ENCODE measurements at places on chromosomes 6 and 20.

- no peak for DNase-seq
Observed at GRCh38 chr6:15460110-15460727, 202.6 kb downstream of the DTNBP1 start.

- DNase-seq: no peak
Observed at GRCh38 chr6:44278774-44279697, 8.8 kb downstream of the TMEM151B start.

GRCh38 chr6:21738180-21739094, 144.9 kb downstream of the SOX4 start:
- no peak for DNase-seq

- DNase-seq: no peak
Observed at GRCh38 chr6:142781129-142781528, 163.8 kb downstream of the HIVEP2 start.

- DNase-seq: no peak
Observed at GRCh38 chr6:157989541-157990289, 8.1 kb downstream of the SYNJ2 start.

DNA sequence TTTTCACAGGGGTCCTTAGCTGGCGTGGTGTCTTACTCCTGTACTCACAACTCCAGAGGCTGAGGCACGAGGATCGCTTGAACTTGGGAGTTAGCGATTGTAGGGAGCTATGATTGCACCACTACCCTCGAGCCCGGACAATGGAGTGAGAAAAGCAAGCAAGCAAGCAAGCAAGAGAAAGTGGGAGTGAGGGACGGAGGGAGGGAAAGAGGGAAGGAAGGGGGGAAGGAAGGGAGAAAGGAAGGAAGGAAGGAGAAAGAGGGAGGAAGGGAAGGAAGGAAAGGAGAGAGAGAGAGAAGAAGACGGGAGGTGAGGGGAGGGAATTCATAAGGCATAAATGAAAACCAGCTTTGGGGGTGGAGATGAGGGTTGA, 120.5 kb downstream of the TRIM27 start:
- no peak for DNase-seq

- peak; percentile 64 for DNase-seq
Observed at GRCh38 chr20:44979090-44979621, 12.8 kb downstream of the STK4 start.

- no peak for DNase-seq
Observed at GRCh38 chr6:90343576-90343975, 46.9 kb upstream of the BACH2 start.

DNA sequence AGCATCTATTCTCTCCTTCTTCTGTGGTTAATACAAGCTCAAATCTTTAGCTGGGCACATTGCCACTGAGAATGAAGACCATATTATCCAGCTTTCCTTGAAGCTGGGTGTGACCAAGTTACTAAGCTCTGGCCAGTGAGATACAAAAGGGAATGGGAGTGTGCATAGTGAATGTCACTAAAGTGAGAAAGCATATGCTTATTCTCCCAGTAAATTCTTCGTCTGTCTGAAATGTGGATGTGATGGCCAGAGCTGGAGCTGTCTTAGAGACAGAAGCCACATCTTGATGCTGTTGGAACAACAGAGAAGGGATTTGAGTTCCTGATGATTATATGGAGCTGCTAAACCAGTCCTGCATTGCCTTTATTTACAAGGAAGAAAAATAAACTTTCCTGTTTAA, 60.1 kb downstream of the SESN1 start:
- no peak for DNase-seq

- no peak for DNase-seq
Observed at GRCh38 chr6:21277601-21278374, 315.8 kb upstream of the SOX4 start.

DNA sequence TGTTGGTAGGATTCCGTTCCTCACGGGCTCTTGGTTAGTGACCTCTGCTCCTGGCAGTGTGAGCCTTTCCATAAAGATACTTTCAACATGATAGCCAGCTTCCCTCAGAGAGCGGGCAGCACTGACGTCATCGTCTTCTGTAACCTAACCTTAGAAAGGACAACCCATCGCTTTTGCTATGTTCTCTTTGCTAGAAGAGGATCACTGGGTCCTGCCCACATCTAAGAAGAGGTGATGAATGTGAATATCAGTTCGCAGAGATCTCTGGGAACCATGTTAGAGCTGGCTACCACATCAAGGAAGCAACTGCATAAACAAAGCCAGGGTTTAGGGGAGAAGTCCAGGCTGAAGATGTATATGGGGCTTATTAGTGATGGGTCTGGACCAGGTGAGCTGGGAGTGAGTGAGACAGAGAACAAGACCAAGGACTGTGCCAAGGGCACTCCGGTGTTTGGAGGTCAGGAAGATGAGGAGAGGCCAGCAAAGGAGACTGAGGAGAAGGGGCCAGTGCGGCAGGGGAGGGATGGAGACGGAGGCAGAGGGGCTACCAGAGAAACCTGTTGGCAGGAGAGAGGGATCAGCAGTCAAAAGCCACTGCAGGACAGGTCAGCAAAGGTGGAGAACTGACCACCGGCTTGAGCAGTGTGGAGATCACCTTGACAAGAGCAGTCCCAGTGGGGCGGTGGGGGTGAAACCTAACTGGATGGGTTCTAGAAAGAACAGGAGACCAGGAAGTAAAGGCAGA, 39.7 kb downstream of the PIM1 start:
- no peak for DNase-seq

DNA sequence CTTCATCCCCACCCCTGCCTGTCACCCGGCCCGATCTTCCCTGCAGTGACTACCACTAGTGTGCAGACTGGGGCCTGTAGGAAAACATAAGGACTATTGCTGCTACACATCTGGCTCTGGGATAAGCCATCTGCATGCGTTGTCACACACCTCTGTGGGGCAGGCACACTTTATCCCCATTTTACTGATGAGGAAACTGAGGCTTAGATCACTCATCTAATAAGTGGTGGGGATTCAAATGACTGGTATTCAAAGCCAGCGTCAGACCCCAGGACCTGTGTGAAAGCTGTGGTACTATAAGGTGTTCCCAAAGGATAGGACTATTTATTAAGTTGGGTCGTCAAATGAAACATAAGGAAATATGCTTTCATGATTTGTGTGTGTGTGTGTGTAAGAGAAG, 148.9 kb upstream of the RNF24 start:
- no peak for DNase-seq

DNA sequence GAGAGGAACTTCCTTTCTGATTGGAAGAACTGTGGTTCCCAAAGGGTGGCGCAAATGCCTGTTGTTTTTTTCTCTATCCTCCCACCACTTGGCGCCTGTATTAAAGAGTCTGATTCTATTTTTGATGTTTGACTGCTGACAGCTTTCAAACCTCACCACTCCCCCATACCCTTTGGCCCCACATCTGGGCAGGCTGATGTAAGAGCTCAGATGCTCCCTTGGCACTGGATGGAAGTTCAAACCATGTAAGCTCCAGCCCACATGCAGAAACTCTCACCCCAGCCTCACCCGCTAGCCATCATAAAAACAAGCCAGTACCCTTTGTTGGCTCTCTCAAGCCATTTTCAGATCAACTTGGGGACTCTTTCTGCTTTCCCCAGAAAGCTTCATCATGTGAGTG, 20.0 kb upstream of the TMEM14A start:
- no peak for DNase-seq

DNA sequence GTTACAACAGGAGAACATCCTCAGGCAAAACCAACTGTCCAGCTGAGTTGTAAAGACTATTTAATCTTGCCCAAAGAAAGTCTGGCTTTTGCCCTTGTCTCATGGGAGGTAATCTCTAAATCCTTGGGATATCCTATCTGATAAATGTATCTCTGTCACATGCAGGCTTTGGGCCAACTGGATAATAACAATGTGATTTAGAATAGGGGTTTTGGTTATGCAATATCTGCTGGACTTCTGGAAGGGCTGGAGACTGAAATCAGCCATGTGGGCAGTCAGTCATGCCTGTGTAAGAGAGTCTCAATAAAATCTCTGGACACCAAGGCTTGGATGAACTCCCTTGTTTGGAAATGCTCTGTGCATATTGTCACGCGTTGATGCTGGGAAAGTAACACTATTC, 56.3 kb upstream of the PRL start:
- DNase-seq: no peak

DNA sequence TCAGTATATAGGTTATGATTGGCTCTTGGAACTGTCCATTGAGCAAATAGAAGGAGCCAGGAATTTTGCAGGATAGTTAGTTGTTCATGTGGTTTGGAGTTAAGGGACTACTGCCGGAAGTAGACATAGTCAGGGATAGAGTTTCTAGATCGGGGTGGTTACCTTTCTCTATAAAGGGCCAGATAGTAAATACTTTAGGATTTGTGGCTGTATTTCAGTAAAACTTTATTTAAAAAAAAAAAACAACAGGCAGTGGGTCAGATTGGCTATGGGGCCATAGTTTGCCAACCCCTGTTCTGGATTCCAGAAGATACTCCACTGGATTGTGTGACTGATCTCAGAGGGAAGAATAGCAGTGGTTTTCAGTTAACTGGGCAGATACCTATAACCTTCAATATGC, 489.3 kb upstream of the SOX4 start:
- no peak for DNase-seq

DNA sequence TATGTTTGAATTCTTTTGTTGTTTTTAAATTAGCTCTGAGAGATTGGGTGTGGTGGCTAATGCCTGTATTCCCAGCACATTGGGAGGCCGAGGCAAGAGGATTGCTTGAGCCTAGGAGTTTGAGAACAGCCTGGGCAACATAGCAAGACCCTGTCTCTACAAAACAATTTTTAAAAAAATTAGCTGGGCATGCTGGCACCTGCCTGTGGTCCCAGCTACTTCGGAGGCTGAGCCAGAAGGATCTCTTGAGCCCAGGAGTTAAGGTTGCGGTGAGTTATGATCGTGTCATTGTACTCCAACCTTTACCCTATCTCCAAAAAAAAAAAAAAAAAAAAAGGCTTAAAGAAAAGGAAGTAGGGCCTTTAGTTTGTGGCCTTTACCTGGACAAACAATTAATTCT, 22.9 kb downstream of the DHX35 start:
- DNase-seq: no peak

DNA sequence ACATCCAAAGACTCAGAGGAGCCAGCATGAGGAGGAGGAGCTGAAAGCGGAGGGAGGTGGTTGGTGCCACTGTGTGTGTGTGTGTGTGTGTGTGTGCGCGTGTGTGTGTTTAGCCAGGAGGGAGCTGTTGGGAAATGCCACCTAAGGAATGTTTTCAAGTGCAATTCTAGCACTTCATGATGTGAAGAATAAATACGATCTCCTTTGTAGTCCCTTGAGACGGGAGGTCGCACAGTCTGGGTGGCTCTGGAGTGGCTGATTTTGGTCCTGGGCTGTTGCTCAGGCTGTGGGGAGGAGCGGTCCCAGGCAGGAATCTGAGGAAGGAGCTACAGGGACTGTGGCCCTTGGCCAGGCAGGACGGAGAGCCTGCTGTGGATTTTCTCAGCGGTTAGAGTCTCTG, 93.7 kb downstream of the PPP1R14C start:
- DNase-seq: no peak

- DNase-seq: peak; percentile 46
Observed at GRCh38 chr20:34110745-34111641, 1.1 kb downstream of the EIF2S2 start.

DNA sequence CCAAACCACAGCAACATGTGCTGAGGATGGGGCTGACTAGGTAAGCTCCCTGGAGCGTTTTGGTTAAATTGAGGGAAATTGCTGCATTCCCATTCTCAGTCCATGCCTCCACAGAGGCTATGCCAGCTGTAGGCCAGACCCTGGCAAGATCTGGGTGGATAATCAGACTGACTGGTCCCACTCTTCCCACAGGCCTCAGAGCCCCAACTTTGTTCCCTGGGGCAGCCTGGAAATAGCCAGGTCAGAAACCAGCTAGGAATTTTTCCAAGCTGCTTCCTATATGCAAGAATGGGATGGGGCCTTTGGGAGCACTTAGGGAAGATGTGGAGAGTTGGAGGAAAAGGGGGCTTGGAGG, 1.5 kb upstream of the VEGFA start:
- no peak for DNase-seq

DNA sequence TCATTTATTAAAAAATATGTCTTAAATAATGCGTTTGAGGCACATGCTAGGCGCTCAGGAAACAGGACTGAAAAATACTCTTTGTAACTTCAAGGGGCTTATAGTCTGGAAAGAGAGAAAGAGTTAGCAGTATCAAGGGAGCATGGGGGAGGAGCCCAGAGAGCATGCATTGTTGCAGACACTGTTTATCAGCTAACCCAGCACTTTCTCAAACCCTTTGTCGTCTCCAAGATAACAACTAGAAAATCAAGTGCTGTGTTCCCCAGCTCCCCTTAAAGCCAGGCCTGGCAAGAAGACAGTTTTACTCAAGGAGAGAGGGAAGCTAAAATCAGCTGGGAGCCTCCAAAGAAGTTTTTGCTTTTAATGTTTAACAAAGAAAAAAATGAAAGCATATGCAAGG, 98.4 kb downstream of the PERP start:
- DNase-seq: no peak

- no peak for DNase-seq
Observed at GRCh38 chr20:37413023-37413334, 67.0 kb downstream of the SRC start.

GRCh38 chr6:70694371-70694770, 26.7 kb downstream of the SMAP1 start:
- no peak for DNase-seq

GRCh38 chr20:22974354-22974753, 60.8 kb upstream of the SSTR4 start:
- DNase-seq: peak; percentile 19

Data from GM20000 (cell line).